Neuronal stem cell (in vitro differentiated cells): ENCODE measurements at places on chromosomes 13 and 19.

DNA sequence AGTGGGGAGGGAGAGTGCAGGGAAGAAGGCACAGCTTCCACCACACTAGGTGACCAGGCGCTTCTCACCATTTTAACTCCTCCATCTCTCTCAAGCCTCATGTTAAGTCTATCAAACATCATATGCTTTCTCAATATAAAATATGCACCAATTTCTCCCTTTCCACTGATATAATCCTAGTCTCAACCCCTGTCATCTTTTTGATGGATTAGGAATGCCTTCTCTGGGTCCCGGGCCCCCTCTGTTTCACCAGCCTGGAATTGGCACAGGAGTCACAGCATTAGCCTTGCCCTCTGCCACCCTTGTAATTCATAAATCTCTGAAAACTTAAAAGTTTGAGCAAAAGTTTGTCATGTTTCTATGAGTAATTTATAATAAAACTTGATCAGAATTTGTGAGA, at the start of gene ZSCAN4:
TSS of gene ZSCAN4 (plus strand) at position 301 of the 400 bp plus-strand sequence. CDS start 7,211 bp downstream, outside the sequence.
- no peak for DNase-seq

DNA sequence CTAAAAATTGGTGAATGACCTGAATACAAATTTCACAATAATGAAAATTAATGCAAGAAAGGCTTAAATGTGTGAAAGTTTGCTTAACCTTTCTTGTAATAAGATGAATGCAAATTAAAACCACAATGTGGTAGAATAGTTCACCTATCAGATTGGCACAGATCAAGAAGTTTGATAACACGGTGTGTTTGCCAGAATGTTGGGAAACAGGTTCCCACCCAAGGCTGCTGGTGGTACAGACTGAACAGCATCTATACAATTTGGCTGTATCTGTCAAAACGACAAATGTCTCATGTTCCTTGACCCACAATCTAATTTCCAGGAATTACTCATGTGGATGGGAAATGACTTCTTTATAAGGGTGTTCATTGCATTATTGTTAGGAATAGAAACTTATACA, 8.6 kb upstream of the IRS2 start:
- no peak for DNase-seq

DNA sequence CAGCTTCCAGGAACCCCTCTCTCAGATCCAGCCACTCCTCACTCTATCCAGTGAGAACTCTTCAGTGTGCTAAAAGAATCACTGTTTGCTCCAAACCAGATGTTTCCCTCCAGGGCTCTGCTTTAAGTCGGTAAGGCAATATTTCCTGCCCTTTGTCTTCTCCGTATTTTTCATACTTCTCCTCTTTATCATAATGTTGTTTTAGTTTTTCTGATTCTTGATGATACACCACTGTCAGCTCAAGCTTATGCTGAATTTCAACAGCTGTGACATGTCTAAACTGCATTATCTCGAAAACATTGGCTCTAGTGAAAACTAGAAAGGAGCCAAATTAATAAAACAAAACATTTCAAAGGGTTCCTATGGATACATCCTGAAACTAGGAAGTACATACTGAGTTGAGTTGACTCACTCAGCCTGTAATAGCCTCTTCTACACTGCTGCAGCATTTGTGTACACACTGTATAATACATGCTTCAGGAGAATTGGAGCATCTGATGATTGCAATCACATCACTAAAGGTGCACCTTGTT, 39.8 kb downstream of the GPR180 start:
- no peak for DNase-seq

- peak; percentile 50 for DNase-seq
Observed at GRCh38 chr13:102870677-102871415, 25.0 kb downstream of the ERCC5 start.

GRCh38 chr19:15418231-15418578, 583 bp downstream of the AKAP8L start:
- no peak for DNase-seq

DNA sequence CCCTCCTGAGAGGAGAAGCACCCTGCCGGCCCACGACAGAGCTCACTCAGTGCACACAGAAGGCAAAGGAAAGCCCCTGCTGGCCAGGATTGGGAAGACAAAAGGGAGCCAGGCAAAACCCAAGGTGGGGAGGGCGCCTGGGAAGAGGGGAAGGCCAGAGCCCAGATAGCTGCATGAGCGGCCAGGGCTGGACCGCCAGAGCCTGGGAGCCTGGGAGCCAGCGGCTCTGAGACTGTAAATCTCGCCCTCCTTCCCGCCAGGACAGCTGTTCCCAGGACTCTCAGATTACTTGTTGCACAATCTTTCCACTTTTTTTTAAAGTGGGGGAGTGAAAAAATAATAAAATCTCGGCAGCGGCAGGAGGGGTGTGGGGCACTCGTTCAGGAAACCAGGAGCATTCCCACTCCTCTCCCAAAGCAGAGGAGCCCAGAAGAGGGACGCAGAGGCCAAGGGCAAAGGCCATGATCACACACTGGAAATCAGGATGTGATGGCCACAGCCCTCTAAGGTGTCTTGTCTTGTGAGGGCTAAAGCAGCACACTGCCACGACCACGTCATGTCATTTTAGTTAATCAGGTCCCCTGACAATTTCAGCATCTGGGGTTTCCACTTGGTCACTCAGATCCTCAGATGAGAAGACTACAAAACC, 19.6 kb upstream of the EPHX3 start:
- peak; percentile 54 for DNase-seq

DNA sequence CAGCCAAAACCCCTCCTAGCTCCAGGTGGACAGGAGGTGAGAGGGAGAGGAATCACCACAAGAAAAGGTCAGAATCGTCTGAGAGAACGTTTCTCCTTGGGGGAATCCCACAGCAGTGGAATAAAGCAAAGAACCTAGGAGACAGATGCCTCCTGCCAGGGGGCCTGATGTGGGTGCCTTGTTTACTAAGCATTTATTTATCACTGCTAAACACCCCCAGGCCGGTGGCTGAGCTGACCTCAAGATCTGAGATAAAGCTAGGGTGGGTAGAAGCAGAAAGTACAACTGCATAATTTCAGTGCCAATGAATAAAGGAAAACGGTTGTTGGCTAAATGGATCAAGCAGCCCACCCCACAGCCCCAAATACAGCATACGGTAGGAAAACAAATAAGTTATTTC, 33.9 kb upstream of the ATP11A start:
- no peak for DNase-seq

DNA sequence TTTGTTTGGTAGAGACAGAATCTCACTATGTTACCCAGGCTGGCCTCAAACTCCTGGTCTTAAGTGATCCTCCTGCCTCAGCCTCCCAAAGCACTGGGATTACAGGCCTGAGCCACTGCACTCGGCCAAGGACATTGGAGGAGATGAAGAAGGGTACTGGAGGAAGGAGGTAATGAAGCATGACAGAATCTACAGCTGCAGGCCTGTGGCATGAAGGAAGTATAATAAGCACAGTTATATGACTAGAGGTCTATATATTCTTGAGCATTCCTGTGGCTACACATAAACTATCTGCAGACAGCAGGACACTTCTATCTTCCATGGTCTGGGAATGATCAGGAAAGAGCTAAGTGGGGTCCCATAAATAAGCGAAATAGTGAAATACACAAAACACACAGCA, 18.2 kb downstream of the ZNF565 start:
- no peak for DNase-seq

- DNase-seq = no peak
Observed at GRCh38 chr19:30887042-30887441, 462.2 kb downstream of the TSHZ3 start.

- no peak for DNase-seq
Observed at GRCh38 chr13:49679246-49679645, 12.0 kb downstream of the EBPL start.

DNA sequence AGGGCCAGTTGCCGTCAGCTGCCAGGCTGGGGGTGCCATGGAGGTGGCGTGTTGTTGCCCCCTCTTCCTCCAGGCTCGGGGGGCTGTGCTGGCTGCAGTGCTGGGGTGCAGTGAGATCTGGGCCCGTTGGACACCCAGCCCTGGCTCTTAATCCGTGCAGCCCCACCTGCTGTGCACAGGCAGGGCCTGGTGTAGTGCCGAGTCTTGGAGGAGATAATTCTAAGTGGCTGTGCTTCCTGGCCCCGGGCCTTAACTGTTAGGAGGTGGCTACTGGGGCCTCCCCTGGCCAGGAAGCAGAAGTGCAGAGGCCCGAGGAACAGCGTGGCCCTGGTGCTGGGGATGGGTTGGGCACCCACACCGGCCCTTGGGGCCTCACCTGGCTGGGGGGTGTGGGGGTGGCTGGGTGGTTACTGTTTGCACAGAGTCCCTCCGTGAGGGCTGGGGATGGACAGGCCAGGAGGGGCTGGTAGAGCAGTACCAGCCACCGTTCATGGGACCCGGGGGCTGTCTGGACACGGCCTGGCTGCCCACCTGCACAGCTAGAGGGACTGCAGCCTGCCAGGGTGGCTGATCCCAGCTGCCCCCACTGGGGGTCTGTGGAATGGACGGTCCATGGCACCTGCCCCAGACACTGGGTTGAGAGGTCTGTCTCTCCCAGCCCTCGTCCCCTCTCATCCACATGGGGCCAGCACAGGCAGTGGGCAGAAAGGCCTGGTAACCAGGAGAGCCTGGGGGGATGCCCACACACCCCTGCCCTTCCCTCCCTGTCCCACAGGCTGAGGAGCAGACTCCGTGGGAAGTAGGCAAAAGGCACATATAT, 3.3 kb downstream of the GPX4 start:
- DNase-seq = no peak

GRCh38 chr13:50615234-50615633, 228.3 kb downstream of the DLEU7 start:
- DNase-seq = no peak

DNA sequence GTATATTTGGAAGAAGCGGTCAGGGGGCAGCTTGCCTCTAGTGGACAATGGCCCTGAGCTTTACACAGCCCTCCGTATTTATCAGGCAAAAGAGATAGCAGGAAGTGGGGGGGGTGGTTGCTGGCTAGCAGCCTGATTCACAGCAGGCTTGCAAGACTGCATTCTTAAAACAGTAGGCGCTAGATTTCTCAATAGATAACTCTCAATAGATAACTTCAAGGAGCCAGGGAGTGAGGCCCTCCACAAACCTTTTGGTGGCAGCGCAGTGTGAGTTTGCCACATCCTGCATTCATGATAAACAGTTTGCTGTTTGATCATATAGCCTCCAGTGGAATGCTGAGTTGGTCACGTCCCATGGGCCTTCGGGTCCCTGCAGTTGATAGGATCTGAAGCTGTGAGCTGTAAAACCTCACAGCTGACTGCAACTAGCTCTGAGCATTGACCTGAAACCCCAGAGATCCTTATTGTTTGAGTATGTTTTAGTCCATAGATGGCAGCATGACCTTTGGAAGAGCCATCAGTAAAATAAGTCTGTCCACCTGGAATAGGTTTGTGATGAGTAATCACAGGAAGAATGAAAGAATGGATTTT, 12.2 kb downstream of the FPR3 start:
- DNase-seq = no peak
